ENCODE measurements at places on chromosomes 5 and 9.

GRCh38 chr5:74149395-74149794 is 491.1 kb downstream of the ENC1 start:
- peak; percentile 8 for DNase-seq

DNA sequence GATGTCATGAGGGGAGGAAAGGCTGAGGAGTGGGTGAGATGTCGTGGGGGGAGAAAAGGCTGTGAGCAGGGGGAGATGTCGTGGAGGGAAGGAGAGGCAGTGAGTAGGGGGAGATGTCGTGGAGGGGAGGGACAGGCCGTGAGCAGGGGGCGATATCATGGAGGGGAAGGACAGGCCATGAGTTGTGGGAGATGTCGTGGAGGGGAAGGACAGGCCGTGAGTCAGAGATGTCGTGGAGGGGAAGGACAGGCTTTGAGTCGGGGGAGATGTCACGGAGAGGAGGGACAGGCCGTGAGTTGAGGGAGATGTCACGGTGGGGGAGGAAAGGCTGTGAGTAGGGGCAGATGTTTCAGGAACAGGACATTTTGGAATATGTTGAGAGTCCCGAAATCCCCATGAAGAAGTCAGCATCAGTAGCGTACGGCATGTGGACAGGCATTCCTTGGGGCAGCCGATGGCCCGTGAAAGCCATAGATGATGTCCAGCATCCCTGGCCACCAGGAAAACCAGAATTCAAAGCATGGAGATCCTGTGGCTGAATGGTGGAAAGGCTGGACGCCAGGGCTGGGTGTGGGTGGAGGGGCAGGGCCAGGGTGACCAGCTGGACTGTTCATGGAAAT is 8.3 kb upstream of the SLC6A19 start:
- DNase-seq = no peak

DNA sequence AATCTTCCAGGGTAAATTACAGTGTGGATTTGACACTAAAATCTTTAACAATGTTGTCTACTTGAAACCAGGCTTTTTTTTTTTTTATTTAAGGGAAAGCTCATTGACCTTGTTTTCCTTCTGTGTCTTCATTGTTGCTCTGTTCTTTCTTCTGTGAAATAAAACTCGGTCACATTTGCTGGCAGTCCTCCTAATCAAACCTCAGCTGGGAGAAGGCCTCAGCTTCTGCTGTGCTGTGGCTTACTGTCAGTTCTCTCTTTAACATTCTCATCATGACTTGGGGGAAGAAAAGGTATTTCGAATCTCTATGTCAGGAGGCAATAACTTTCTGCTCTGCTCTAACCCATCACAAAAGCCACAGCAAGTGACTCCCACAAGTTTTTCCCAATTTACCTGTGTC is 268.9 kb downstream of the ZNF608 start:
- no peak for DNase-seq

GRCh38 chr9:97437051-97437600 is 25.2 kb downstream of the TDRD7 start:
- no peak for DNase-seq

GRCh38 chr5:143170104-143170503 is 233.4 kb downstream of the NR3C1 start:
- DNase-seq = no peak
